Activated T-helper 1 cell treated with Interleukin-2 at 50 U/mL for 16 hours (primary cell): ENCODE measurements at places on chromosomes 3 and 15.
A peak's percentile ranks its signal among the peaks of the same experiment; 100 is the strongest.

DNA sequence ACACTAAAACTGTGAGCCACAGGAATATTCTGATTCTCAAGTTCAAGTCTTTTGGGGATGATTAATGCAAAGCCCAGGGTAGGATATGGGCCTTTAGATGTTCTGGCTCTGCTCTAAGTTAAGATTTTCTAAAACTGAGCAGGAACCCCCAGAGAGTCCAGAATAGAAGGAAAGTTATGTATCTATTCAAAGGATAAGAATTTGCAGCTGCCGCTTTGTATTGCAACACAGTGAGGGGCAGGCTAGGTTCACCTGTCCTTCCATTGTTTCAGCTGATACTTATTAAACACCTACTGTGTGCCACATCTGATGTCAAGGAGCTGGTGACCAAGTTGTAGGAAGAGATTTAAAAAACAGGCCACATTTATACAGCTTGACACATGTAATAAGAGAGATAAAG is 290.4 kb downstream of the MAGI1 start:
- DNase-seq: no peak

- DNase-seq: no peak
Measured at GRCh38 chr3:71582036-71582611, 1.4 kb downstream of the FOXP1 start.

GRCh38 chr3:132183811-132184210 is 133.4 kb upstream of the ACP3 start:
- no peak for DNase-seq

DNA sequence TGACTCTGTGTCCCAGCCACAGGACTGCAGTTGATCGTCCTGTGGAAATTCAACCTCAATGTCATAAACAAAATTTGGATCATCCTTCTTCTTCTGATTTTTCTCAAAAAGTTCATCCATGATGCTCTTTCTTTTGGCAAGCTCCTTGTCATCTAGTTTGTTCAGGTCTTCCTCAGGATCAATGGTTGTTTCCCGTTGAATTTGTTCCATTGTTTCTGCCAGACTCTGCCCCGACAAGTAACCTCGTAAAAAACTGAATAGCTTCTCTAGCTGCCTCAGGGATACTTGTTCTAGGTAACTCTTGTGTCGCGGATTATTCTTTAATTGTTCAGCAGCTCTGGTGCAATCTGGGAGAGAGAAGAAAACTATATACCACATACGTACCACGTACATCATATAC is 4.5 kb downstream of the CEP19 start:
- no peak for DNase-seq

- DNase-seq: no peak
Measured at GRCh38 chr15:29645841-29646240, 176.4 kb downstream of the TJP1 start.

GRCh38 chr3:134517791-134518190 is 31.9 kb downstream of the CEP63 start:
- DNase-seq: no peak

GRCh38 chr15:51195459-51195858 is 100.8 kb upstream of the TNFAIP8L3 start:
- no peak for DNase-seq

DNA sequence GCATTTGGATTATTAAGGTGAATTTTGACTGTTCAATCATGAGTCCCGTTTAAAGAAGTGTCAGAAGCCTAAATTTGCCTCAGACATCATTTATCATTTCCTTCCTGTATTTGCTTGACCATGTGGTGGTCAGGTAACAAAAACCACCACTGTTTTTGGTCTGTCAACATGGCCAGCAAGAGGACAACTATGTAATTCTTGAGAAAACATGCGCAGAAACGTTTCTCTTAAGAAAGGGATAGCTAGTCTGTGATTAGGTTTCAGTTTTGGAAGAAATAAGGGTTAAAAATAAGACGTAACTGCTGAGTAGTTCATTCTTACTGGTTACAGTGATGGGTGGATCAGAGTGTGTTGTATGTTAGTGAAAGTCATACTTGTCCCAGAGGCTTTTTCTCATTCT is 204.5 kb downstream of the AKAP13 start:
- no peak for DNase-seq

DNA sequence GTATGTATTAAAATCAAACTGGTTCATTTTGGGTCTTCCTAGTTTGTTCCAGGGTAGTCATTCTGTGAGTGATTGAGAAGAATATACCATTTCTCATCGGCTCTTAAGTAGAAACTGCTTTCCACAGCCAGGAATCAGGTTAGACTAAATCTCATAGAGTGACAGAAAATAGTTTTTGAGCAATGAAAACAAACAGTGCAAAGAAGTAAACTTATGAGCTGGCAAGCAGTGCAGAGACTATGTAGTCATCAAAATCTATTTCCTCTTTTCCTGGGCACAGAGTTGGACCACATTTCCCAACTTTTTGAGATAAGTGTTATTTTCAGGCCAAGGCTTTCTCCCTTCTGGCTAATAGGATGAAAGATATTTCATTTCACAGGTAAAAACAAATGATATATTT is 66.5 kb downstream of the UBE3A start:
- DNase-seq: no peak

- DNase-seq: peak; percentile 98
Measured at GRCh38 chr15:59688782-59689625, at the start of gene BNIP2. Gene BNIP2 (minus strand): TSS chr15:59689320. CDS start chr15:59682457, 6,863 bp downstream.

GRCh38 chr3:19334120-19334519 is 185.8 kb downstream of the KCNH8 start:
- DNase-seq: no peak

- DNase-seq: no peak
Measured at GRCh38 chr3:119318876-119319275, 24.7 kb downstream of the ARHGAP31 start.

- DNase-seq: no peak
Measured at GRCh38 chr15:85642693-85643066, 152.0 kb downstream of the KLHL25 start.

DNA sequence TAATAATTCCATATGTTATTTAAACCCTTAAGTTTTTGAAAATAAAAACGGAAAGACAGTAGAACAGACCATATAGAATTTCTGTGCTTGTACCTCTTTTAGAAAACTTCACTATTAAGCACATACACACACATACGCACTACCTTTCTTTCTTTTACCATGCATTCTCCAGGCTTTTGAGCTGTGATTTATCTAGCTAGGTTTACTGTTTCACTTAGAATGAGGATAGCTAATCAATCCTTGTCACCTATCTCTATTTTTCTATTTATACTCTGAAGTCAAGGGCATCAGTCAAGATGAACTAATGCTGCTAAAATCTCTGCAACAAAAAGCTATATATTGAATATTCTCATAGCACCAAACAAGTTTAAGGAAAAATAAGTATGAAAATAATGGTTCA is 43.2 kb downstream of the GOLIM4 start:
- no peak for DNase-seq

DNA sequence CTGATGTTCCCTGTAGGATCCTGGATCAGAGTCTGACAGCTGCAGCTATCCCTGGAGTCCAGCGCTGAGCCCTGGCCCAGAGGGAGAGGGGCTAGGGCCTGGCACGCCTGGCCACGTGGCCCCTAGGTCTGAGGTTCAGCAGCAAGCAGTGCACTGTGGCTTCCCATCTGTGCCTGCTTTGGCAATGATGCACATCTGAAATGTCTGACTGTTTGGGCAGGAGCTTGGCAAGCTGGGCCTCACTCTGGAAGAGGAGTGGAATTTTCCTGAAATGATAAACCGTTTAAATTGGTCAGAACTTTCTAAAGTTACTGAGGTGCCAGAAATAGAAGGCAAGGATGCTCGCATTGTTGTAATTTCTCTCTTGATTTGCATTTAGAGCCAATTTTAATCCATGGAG is 48.8 kb upstream of the MRPS22 start:
- no peak for DNase-seq

DNA sequence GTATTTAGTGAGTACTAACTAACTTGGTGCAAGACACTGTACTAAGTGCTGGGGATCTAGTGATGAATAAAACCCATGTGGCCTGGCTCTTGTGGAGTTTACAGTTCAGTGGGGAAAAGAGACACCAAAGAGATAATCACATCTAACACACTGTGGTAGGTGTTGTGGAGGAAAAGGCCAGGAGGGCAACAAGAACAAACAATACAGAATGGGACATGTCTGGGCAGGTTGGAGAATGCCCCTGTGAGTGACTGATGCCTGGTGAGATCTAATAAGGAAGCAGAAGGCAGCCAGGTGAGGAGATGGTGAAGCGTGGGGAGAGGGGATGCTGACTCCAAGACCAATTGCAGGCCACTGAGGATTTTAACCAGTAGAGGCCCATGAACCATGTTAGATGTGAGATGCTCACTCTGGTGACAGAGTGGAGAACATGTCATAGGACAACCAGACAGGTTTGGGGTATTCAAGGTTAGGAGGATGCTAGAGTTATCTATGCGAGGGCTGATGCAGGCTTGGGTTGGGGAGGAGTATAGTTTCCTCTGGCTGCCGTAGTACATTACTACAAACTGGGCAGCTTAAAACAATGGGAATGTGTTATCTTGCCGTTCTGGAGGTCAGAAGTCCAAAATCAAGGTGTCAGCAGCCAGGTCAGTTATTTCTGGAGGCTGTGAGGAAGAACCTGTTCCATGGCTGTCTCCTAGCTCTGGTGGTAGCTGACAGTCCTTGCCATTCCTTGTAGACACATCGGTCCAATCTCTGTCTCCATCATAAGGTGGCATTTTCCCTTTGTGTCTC is 81.4 kb downstream of the ARNT2 start:
- DNase-seq: no peak

GRCh38 chr15:44298878-44299277 is 10.4 kb downstream of the GOLM2 start:
- DNase-seq: no peak

- DNase-seq: no peak
Measured at GRCh38 chr3:127665586-127665985, 7.2 kb upstream of the ABTB1 start.

GRCh38 chr3:153160451-153161137 is 1.4 kb upstream of the RAP2B start:
- peak; percentile 58 for DNase-seq

- no peak for DNase-seq
Measured at GRCh38 chr3:50433954-50434353, 69.5 kb downstream of the CACNA2D2 start.

DNA sequence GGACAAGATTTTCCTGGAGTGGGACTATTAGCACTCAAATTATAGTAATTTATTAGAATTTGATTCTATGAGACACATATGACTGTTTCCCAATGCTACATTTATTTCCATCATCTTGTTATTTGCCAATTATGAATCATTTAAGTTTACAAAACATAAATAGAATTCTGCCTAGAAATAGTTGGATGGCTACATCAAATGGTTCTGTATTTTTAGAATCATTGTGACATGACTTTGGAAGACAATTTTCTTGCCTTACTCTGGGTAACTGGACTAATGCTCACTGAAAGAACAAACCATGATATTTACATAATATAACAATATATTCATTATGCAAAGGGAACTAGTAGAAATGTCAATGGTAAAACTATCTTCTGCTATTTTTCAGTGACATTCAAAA is 173.5 kb downstream of the ZIC1 start:
- no peak for DNase-seq

GRCh38 chr3:23756206-23756840 is 49.4 kb upstream of the UBE2E1 start:
- no peak for DNase-seq

DNA sequence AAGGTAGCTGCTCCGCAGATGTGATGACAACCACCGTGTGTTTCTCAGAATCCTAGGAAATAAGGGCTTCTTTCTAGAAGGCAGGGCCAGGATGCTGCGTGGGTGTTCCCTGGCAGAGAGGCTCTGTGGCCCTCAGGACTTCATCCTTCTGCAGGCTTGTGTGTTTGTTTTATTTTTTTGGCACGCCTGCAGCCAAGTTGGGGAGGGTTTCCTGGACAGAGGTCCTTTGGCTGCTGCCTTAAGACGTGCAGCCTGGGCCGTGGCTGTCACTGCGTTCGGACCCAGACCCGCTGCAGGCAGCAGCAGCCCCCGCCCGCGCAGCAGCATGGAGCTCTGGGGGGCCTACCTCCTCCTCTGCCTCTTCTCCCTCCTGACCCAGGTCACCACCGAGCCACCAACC is at the start of gene CLEC3B:
CLEC3B (plus strand) TSS at position 266 of the 400 bp plus-strand sequence; CDS start at position 326, 60 bp downstream.
- DNase-seq: no peak

- DNase-seq: no peak
Measured at GRCh38 chr15:40388941-40389823, 6.7 kb downstream of the KNSTRN start.

- DNase-seq: no peak
Measured at GRCh38 chr3:72969766-72970165, 26.8 kb upstream of the PPP4R2 start.

DNA sequence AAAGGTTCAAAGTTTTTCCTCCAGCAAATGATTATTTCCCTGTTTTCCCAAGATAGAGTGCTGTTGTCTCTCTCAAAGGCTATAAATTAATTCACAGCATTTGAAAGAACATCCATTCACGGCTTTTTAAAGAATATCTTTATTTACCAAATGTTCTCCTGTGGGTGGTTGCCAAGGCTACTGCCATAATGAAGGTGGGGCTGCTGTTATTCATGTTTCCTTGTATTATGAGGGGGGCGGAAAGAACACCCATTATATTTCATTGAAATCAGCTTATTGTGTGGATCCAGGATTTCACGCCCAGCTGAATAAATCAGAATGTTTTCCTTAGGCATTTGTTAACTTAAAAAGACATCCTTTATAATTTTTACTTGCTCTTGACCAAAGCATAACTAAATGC is 10.1 kb downstream of the SRP14 start:
- no peak for DNase-seq

DNA sequence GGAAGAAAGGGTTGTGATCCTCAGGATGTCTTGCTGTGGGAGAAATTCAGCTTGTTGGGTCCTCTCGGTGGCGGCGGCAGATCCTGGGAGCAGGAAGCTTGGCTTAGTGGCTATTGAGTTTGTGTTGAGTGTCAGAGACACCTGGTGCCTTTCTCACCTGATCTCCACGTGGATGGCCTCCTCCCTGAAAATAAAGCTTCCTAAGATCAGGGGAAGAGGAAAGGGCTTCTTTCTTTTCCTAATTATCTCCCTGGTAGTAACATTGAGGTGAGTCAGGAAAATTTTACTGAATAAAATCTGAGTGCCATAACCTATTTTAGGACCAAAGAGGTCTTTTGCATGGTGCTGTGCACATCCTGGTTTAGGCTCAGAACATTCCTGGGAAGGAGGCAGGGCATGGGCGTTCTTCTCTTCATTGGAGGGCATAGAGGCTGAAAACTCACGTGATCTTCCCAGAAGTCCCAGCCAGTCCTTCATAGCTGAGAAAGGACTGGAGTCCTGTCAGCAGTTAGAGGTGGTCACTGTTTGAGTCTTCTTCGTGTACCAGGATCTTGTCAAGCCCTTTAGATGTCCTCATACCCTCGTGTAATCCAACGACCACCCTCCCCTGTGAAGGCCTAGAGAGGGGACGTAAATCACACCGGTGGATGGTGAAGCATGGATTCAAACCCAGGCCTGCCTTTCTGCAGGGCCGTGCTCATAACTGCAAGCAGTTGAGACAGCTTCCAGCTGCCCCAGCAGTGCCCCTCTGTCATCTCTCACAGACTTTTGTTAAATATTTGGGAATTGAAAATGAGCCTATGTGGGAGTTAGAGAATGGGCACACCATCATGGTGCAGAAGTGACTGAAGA is 1.1 kb downstream of the CMTM8 start:
- no peak for DNase-seq
